Thoracic aorta endothelial cell (primary cell): ENCODE measurements at places on chromosomes 6 and 20. TPM values are rescaled to one million over a fixed set of nuclear protein-coding genes. Genes with fewer than 3 reads are reported as not detected.

CST4 gene
- not detected in 2 replicates for total RNA-seq

CHMP4B gene
- total RNA-seq, result 45.6 and 52.4 TPM in 2 replicates

SLCO4A1 gene
- total RNA-seq, result 5.9 and 12.0 TPM in 2 replicates

RING1 gene
- total RNA-seq, result 14.1 and 18.1 TPM in 2 replicates

TNFRSF21 gene
- 26.5 and 29.7 TPM in 2 replicates for total RNA-seq

IL17F gene
- total RNA-seq, result not detected in 2 replicates

SLC35D3 gene
- total RNA-seq, result not detected in 2 replicates

PDYN gene
- total RNA-seq, result not detected in 2 replicates

UBD gene
- total RNA-seq, result 0.14 TPM in 1 of 2 replicates, not detected in the other
